ENCODE measurements at places on chromosomes 7 and 10.

GRCh38 chr7:105413887-105414437 is 25.2 kb upstream of the SRPK2 start:
- no peak for ATAC-seq

- no peak for ATAC-seq
Observed at GRCh38 chr7:77223261-77223660, 23.6 kb upstream of the FGL2 start.

DNA sequence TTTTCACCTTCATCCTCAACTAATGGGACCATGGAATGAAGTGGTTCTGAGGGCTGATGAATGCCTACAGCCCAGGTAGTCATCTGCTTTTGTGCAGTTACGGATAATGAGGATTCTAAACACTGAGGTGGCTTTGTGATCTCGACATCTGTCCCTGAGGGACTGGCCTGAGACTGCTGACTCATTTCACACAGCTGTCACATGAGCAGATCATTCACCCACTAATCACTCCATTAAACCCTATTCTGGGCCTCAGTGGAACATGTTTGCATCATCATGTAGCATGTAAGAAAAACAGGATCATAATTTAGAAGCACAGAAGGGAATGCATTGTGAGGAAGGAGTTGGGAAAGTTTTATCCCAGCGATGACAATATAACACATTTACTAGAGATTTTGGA is 79.4 kb upstream of the FEZF1 start:
- ATAC-seq: peak; percentile 47

DNA sequence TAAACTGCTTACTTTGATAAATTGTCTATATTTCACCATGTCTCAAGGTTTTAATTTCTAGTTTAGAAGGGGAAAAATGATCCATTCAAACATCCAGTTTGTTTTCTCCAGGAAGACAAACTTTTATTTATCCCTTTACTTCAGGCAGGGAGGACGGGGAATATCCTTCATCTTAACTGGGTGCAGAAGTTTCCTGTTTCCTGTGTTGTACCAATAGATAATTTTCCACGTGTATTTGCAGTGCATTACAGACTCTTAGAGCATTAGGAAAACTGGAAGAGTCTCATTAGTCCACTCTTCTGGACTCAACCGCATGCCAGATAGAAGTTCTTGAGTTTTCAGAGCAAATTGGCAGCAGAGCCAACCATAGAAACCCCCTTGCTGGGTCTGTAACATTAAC is 39.4 kb upstream of the PIP4K2A start:
- no peak for ATAC-seq

- no peak for ATAC-seq
Observed at GRCh38 chr7:22355620-22356009, 1.3 kb downstream of the RAPGEF5 start.

GRCh38 chr10:132309879-132310591 is 2.3 kb upstream of the STK32C start:
- no peak for ATAC-seq

DNA sequence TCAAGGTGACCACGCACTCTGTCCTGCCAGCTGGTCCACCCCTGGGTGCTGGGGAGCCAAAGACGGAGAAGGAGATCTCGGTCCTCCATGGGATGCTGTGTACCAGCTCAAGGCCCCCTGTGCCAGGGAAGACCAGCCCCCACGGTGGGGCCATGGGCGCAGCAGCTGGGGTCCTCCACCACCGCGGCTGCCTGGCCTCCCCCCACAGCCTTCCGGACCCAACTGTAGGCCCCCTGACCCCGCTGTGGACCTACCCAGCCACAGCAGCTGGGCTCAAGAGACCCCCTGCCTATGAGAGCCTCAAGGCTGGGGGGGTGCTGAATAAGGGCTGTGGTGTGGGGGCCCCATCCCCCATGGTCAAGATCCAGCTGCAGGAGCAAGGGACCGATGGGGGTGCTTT is 5.4 kb downstream of the NYAP1 start:
- no peak for ATAC-seq

GRCh38 chr7:2125931-2126330 is 106.8 kb downstream of the MAD1L1 start:
- ATAC-seq: no peak

DNA sequence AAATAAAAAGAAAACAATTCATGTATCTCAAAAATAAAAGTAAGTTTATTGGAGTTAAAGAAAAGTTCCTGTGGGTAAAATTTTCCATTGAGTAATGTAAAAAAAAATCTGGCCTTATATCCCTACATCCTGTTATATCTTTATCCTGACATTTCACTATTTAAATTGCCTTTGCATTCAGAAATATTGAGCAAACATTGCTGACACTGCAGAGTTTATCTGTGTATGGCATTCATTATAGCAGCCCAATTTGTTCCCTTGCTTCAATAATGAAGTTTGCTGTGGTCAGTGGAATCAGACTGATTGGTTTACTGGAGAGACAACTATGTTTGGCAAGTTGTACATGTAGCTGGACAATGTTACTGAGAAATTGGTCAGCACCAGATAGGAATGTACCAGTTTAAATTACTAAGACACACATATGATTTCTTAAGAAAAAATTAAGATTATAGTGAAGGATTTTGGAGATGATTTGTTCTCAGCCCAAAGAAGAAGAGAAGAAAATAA is 271.7 kb downstream of the ANKRD7 start:
- no peak for ATAC-seq

- ATAC-seq: peak; percentile 22
Observed at GRCh38 chr10:60778971-60779796, 906 bp downstream of the CDK1 start.

DNA sequence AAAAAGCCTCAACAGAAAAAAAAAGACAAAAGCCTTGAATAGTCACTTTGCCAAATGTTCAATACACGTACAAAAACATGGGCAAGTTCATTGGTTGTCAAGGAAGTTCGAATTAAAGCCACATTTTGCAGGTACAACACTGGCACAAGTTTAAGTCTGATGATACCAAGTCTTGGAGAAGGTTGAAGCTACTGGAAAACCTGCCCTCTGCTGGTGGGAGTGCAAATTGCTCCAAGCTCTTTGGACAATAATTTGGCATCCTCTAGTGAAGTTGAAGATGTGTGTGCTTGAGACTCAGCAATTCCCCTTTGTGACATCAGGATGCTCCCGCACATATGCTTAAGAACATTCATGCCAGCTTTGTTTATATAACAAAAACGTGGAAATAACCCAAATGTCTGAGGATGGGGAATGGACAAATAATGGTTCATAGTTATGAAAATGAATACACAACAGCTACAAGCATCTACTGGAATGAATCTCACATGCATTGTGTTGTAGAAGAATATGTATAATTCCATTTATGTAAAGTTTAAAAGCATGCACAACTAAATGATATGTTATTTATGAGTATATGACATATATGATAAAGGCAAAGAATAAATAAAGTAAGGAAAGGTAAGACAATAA is 120.0 kb upstream of the PLPP4 start:
- ATAC-seq: no peak

- no peak for ATAC-seq
Observed at GRCh38 chr10:78307576-78307975, 273.9 kb downstream of the RPS24 start.

DNA sequence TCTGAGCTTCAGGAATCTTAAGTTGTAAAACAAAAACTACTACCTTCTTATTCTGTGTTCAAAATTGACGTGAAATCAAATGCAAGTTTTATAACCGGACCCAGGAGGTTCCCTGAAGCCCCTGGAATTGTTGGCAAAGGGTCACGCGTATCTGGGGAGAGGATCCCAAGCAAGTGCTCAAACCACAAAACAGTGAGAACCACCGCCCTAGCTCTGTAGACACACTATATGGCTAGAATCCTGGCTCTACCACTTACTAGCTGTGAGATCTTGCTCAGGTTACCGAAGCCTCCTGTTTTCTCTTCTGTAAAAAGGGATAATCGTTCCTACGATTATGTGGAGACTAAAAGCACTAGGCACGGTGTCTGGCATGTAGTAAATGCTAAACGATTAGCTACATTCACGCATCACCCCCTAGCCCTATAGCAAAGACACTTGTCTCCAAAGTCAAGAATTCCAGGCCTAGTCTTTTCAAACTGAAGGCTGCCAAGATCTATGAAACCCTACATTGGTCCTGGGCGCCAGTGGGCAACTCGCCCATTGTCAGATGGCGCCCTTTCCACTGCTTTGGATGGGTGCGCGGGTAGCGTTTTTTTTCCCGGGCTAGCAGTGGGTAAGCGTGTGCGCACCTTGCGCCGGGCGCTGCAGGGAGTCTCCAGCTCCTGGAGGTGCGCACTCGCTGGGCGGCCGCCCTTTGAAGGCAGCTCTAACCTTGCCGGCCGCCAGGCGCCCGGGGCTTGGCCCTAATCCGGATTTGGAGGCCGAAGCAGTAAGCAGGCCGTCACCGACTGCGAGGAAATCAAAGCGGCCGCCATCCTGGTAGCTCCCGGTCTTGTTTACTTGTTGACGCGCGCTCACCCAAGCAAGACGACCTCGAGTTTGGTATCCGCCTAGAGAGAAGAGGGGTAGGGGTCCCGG is 11.6 kb upstream of the NKX2-3 start:
- ATAC-seq: no peak

DNA sequence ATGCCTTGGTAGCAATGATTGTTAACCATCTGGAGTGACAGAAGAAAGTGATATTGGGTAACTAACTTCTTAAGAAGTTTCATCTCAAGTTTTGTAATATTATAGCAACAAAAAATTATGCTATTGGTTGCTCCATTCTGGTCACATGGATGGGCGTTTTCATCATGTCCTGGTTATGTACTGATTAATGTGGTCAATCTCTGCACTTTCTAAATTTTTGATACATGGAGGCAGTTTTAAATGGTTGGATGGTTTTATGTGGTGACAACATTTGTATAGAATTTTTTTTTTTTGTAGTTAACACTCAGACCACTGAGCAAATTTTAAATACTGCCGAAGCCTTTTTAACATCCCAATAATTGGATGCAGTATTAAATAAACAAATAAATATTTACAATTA is 55.2 kb upstream of the CCAR1 start:
- no peak for ATAC-seq

DNA sequence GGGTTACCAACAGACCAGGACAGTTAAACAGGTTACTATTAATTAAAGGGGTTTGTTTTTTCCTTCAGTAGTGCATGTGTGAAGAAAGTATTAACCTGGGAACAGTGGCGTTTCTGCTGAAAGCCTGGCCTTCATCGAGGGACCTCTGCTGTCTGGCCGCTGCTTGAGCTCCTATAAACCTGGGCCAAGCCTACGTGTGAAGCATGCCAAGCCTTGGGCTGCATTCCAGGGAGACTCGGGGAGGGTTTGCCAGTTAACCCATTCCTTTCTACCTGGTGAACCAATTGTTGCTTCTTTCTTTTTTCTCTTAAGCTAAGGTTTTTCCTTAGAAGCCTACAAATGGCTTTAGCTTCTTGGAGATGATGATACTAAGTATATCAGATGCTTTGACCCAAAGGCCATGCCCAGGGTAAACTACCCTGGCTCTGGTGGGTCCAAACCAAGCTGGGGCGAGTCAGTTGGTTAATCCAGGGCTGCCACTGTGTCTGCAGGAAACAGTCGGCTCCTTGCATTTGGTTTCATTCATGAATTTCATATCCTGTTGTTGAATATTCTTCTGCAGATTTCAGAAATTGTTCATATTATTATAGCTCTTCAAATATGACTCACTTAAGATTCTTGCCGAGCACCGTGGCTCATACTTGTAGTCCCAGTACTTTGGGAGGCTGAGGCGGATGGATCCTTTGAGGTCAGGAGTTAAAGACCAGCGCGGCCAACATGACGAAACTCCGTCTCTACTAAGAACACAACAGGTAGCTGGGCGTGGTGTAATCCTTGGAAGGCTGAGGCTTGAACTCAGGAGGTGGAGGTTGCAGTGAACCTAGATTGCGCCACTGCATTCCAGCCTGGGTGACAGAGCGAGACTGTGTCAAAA is 23.8 kb downstream of the PFKP start:
- no peak for ATAC-seq

DNA sequence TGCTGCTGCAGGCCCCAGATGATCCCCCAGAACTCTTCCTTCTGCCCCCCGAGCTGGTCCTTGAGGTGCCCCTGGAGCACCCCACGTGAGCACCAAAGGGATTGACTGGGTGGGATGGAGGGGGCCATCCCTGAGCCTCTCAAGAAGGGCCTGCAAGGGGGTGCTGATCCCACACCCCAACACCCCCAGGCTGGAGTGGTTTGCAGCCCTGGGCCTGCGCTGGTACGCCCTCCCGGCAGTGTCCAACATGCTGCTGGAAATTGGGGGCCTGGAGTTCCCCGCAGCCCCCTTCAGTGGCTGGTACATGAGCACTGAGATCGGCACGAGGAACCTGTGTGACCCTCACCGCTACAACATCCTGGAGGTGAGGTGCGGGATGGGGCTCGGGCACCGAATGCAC is 8.2 kb downstream of the NOS3 start:
- ATAC-seq: no peak

DNA sequence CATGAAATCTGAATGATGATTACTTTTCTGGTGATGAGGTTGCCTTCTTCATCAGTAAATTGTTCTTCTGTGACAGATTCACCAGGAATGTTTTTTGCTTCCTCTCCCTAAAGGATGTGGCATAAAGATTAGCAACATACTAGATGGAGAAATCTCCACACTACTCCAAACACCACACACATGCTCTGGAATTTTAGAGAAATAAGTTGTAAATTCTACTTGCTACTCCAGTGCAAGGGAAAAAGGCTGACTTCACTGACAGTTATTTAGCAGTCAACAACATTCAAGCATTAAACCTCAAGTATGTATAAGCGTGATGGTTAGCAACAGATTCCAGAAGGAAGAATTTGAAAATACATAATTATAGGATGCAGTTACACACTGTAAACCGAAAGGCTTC is 137.9 kb upstream of the CCDC6 start:
- no peak for ATAC-seq

DNA sequence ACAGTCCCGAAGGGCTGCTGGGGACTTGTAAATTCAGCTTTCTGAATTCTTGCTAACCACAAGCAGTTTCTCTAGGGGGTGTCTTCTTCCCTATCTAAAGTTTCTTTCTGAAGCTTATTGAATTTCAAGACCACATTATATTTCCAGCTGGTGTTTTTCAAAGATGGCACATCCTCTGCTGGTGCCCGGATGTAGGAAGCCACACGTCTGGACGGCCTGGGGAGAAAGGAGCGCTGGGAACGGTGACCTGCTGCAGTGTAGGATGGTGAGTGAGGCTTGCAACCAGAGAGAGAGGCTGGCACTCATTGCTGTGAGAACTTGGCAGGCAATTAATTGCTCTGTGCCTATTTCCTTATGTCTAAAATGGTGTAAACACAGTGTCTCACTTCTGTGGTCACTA is 776.4 kb downstream of the TYW1 start:
- no peak for ATAC-seq

DNA sequence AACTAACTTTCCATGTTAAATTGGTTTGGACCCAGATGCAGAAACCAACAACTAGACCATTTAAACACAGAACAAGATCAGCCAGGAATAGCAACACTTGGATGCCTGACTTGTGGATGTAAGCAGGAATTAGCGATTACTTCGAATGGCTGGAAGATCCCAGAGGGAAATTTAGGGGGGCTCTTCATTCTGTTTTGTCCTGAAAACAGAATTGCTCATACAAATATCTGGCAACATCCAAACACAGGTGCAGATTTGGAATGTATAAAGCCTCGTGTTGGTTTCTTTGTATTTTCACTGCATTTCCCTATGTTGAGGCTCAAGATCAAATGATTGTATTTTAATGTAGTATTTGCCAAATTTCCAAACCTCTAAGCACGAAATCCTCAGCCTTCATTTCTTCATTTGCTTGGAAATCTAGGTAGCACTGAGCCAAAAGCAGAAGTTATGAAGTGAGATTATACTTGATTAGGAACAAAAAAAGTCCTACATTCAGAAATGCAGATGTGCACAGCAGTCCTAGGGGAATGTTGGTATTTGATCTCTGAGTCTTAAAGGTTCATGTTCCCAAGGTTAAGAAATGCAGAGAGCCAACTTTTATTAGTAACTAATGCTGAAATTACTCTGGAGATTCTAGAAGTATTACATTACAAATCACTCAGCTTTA is 248.7 kb upstream of the TCF7L2 start:
- ATAC-seq: no peak

Measured in stimulated activated memory B cell treated with anti-CD40 and anti-IgM and Interleukin-4, amounts not matched to agents 10 μg/mL and 1 μg/mL and 100 μg/mL, for 72 hours (primary cell).